ENCODE measurements at places on chromosomes 3 and 15. TPM values are rescaled to one million over a fixed set of nuclear protein-coding genes. Genes with fewer than 3 reads are reported as not detected.

- no peaks in the 10 kb centered on the region for H3K27me3 ChIP-seq
- H3K36me3 ChIP-seq = no peaks in the 10 kb centered on the region
- no peak overlapping the region for H3K4me3 ChIP-seq
- no peak for DNase-seq
- H3K27ac ChIP-seq = no peak overlapping the region
Measured at GRCh38 chr3:58388550-58389091, 45.0 kb downstream of the PDHB start.

DNA sequence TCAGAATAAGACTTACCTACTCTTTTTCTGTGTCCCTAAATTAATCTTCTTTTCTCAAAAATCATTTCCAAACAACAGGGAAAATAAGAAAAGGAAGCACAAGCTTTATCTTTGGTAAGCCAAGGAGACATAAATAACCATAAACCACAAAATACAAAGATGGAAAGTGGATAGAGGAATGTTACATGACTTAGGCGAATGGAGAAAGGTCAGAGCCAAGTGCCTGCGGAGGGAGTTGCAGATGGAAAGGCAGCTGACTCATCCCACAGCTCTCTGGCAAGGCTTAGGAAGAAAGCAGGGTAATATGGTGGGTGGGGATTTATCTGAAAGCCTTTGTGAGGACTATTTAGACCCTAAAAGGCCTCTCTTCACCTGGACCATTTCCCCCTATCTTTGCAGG is 72.8 kb downstream of the GALK2 start:
- DNase-seq = no peak
- H3K4me1 ChIP-seq = no peaks in the 10 kb centered on the region
- H3K27me3 ChIP-seq = no peaks in the 10 kb centered on the region
- H3K27ac ChIP-seq = no peak overlapping the region

- peaks cover 18% of the 10 kb centered on the region for H3K4me1 ChIP-seq
- DNase-seq = no peak
Measured at GRCh38 chr15:40327457-40327856, 4.0 kb downstream of the INAFM2 start.

GRCh38 chr3:159082519-159082918 is 280.7 kb downstream of the MFSD1 start:
- no peak for DNase-seq
- no peaks in the 10 kb centered on the region for H3K27me3 ChIP-seq
- H3K4me3 ChIP-seq = no peak overlapping the region
- no peak overlapping the region for H3K27ac ChIP-seq
- no peaks in the 10 kb centered on the region for H3K36me3 ChIP-seq
- H3K4me1 ChIP-seq = no peaks in the 10 kb centered on the region

GP5 gene
- 0.14 TPM for total RNA-seq

- H3K4me1 ChIP-seq = peaks cover 13% of the 10 kb centered on the region
- no peak overlapping the region for H3K4me3 ChIP-seq
- no peak overlapping the region for H3K27ac ChIP-seq
- H3K27me3 ChIP-seq = no peaks in the 10 kb centered on the region
- no peaks in the 10 kb centered on the region for H3K36me3 ChIP-seq
- DNase-seq = no peak
Measured at GRCh38 chr15:99455789-99456160, 110.0 kb upstream of the MEF2A start.

DNA sequence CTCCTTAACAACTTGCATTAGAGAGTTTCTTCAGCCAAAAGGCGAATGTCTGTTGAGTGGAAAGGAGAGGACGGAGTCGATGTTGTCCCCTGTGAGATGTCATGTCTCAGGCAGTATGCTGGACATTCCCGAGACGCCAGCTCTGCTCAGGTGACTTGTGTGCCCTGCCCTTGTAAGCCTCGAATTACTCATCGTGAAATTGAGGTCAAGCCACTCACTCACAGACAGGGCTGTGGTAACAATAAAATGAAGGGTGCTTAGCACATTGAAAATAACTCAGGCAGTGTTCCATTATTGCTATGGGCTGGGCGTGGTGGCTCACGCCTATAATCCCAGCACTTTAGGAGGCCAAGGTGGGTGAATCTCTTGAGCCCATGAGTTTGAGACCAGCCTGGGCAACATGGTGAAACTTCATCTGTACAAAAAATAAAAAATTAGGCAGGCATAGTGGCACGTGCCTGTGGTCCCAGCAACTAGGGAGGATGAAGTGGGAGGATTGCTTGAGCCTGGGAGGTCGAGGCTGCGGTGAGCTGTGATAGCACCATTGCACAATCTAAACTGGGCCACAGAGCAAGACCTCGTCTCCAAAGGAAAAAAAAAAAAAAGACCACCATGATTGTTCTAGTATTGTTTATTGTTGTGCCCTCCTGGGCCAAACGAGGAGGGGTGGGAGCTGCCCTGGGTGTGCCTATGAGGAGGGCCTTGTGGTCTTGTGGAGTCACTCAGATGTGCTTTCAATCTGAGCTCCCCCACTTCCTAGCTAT is 214.4 kb downstream of the THSD4 start:
- DNase-seq = no peak
- no peak overlapping the region for H3K4me3 ChIP-seq
- no peak overlapping the region for H3K27ac ChIP-seq

ZNF280D gene
- 73.9 TPM for total RNA-seq

INKA1 gene
- total RNA-seq = 4.2 TPM

DNA sequence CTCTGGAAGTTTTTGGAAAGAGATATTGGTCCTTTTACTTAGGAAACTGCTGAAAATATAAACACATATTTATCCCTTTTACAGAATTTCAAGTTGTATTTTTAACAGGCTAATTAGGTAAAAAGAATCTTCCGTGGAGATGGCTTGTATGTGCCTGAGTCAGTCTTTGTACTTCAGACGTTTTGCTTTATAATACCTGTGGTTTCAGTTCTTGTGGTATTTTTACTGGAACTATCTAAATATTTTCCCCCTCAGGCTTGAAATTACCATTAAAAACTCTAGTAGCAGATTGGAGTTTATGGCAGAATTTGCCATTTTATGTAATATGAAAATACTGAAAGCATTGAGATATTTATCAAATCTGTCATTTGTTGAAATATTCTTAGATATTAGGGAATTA is 151.6 kb upstream of the CGNL1 start:
- DNase-seq = no peak
- H3K27me3 ChIP-seq = no peaks in the 10 kb centered on the region
- H3K27ac ChIP-seq = no peak overlapping the region
- H3K4me3 ChIP-seq = no peak overlapping the region
- no peaks in the 10 kb centered on the region for H3K36me3 ChIP-seq
